ENCODE measurements at places on chromosomes 16 and 17.

DNA sequence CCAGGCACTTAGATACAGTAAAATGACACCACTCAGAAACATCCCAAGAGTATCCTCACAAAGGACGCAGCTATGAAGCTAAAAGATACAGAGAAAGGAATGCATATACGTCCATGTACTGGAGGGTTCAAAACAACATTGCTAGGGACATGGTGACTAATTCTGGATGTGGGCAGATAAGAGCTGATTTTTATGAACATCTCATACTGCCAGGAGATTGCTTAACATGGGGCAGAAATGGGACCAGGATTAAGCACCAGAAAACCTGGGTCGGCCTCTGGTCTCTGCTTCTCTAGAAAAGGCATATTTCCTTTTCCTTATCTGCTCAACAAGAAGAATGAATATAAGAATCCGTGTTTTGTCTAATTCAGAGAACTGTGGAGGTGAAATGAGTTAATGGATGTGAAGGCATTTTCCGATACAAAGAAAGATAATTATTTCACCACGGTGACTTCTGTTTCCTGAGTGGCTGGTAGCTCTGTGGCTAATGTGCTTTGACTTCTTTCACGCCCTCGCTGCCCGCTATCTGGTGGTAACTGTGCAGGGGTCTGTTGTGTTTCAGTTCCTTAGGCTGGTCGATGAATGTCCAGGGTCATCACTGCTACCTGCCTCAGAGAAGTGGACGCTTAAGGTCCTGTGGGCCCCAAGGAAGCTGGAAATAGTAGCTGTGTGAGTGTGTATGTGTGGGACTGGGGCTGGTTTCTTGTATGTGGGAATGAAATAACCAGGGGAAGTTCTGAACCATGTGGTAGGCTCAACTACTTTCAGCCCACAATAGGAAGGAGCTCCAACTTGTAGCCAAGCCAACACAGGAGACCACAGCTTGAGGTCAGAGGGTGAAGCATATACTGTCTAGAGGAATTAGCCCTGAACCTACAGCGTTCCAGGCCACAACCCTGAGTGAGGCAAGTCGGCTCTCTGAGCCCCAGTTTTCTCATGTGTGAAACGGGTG, 15.8 kb upstream of the CCL5 start:
- peak; percentile 47 for DNase-seq

DNA sequence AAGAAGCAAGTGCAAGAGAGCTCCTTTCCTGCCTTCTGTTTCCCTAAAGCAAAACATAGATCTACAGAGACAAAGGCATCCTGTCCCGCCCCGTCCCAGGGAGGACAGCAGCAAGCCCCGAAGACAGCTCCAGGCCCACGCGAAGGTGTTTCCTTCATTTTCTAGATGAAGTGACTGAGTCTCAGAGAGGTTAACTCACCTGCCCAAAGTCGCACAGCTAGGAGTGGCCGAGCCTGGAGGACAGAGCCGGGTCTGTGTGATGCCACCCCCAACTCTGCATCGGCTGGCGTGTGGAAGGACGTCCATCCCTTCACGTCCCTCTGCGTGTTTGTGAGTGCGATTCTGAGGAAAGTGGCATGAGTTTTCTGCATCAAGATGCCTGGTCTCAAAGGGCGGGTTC, 187.2 kb upstream of the CHMP6 start:
- no peak for DNase-seq

- peak; percentile 34 for DNase-seq
Measured at GRCh38 chr17:66373944-66374817, 71.8 kb downstream of the PRKCA start.

DNA sequence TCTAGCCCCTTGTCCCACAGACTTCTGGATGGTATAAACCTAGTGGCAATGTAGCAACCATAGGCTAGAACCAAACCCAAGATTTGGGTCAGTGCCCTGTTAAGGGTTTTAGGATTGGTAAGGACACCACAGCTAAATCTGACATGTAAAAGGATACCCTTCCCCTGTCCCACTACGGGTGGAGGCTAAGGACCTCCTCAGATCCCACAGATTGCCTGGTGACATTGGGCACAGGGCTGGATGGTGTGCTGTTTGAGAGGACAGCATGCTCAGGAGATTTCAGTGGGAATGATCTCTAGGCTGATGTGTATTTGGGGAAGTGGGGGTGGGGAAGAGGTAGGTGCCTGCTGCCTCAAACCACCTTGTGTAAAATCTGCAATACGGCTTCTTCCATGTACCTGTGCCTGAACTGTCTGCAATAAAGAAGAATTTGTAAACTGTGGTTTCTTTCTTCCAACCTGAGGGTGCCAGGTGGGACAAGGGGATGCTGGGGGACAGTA, 671 bp upstream of the EDC4 start:
- no peak for DNase-seq

DNA sequence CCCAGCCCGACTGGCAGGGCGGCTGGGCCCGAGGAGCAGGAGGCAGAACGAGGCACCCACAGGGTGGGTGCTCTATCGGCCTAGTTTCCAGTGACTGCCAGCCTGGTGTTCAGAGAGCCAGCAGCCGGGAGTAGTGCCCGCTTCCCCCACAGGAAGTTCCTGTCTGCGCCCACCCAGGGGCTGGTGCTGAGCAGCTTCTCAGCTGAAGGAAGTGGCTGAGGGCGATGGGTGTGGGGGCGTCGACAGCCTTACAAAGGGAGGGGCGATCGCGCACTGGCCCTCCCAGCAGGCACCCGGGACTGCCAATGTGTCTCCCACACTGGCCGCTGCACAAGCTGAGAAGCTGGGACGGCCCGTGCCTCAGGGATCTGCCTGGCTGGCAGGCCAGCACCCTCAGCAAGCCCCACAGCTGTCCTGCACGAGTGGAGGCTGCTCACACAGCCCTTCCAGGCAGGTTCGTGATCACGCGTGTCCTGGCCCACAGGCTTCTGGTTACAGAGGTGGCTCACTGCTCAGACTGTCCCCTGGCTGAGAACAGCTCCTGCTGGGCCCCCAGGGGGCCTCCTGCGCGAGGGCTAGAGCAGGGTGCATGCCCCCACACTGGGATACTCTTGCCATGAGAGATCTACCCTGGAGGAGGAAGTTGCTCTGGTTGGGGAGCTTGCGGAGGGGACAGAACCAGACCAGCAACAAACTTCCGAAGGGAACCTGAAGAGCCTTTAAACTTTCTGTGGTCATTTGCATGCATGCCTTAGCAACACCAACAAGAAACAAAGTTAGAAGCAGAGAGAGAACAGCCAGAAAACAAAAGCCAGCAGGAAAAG, 2.5 kb downstream of the RNF166 start:
- DNase-seq: peak; percentile 72

- DNase-seq: no peak
Measured at GRCh38 chr17:60327134-60327900, 64.6 kb downstream of the USP32 start.

DNA sequence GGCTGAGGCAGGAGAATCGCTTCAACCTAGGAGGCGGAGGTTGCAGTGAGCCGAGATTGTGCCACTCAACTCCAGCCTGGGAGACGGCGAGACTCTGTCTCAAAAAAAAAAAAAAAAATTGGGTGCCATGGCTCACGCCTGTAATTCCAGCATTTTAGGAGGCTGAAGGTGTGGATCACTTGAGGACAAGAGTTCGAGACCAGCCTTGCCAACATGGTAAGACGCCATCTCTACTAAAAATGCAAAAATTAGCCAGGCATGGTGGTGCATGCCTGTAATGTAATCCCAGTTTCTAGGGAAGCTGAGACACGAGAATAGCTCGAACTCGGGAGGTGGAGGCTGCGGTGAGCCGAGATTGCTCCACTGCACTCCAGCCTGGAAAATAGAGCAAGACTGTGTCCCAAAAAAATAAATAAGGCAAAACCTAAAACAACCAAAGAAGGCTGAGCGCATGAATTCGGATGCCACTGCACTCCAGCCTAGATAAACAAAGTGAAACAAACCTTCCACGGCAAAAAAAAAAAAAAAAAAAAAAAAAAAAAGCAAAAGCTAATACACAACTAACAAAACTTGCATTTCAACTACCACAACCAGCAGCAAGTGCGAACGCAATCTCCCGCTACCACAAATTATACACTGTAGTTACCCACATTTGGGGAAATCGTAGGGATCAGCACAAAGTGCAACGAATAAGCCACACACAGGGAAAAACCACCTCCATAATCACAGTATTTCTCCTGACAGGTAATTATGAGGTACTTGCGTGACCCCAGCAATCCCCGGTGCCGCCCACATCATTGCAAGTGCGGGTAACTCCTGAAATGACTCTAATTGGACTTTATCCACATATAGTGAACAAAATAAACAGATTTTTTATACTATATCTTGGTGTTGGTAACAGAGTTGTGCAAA, 25.6 kb downstream of the TEX14 start:
- DNase-seq: no peak

- DNase-seq: no peak
Measured at GRCh38 chr16:86508947-86509758, 1.2 kb upstream of the FOXF1 start.

DNA sequence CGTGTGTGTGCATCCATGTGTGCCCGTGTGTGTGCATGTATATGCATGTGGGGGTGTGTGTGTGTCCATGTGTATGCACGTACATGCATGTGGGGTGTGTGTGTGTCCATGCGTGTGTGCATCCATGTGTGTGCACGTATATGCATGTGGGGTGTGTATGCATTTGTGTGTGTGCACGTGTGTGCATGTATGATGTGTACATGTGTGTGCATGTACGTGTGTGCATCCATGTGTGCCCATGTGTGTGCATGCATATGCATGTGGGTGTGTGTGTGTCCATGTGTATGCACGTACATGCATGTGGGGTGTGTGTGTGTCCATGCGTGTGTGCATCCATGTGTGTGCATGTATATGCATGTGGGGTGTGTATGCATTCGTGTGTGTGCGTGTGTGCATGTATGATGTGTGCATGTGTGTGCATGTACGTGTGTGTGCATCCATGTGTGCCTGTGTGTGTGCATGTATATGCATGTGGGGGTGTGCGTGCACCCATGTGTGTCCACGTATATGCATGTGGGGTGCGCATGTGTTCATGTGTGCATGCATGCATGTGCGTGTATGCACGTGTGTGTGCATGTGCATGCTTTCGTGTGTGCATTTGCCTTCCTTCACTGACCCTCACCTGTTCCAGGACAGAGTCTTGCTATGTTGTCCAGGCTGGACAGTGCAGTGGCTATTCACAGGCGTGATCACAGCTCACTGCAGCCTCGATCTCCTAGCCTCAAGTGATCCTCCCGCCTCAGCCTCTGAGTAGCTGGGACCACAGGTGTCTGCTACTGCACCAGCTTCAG, 129.6 kb upstream of the TNRC6C start:
- DNase-seq: no peak

DNA sequence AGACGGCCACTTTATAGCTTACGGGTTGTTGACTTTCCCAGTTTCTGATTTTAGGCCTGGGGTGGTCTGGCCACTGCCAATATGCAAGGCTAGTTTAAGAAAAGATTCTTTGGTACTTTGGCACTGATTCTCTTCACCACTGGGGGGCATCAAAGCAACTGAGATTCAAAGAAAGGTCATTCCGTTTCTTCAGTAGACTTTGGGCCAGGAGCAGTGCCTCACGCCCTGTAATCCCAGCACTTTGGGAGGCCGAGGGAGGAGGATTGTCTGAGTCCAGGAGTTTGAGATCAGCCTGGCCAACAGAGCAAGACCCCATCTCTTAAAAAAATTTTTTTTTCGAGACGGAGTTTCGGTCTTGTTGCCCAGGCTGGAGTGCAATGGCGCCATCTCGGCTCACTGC, 53.0 kb downstream of the RPA1 start:
- DNase-seq: peak; percentile 24

DNA sequence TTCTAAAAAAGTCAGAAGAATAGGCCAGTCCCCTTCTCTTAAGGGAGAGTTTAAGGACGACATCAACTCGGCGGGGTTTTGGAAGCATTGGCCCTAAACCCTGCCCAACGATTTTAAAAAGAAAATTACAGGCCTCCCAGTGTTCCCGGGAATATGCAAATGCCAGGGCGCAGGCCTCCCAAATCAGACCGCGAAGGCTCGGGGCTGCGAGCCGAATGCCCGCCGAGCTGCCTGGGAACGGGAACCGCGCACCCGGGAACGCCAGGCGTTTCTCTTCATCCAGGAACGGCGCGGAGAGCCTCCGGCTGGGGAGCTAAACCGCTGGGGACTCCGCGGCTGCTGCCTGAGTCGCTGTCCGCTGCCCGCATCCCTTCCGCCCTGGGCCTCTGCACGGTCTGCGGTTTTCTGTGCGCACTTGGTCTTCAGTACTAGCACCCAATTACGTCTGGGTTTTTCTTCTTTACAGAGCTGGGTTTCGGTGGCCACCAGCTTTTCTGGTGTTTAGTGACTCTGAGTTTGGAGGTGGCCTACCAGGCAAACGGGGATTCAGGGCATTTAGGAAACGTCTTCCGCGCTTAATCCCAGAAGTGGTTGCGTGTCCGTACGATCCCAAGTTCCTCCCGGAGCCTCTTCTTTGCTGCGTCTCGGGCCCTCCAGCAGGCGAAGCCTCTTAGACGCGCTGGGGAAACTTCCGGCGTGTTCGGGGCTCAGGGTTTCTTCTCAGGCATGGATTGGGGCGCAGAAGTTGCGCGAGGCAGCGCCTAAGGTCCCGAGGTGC, 5.7 kb downstream of the IRX5 start:
- DNase-seq: no peak

GRCh38 chr16:51119556-51119955, 31.5 kb downstream of the SALL1 start:
- DNase-seq: no peak

GRCh38 chr17:31452561-31453110, 61.2 kb downstream of the RAB11FIP4 start:
- no peak for DNase-seq

- DNase-seq: no peak
Measured at GRCh38 chr17:44279346-44279665, 11.4 kb upstream of the SLC4A1 start.

GRCh38 chr16:89721546-89722391, 432 bp downstream of the ZNF276 start:
- DNase-seq: peak; percentile 85

DNA sequence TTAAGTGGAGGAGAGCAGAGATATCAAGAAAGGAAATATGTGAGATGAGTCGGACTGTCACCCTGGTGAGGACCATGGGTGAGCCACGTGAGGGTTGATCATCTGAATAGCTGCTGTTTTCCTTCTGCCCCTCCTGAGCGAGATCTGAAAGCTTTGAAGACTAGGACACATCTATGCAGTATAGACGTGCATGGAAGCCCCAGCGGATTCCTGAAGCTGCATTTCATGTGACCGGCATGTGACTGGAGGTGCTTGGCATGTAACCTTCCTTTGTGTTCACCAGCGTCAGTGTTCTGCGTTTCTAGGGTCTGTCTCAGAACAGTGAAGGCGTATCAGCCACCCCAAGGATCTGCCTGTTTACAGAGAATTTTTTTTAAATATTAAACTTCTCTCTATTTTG, 75.1 kb downstream of the MSI2 start:
- DNase-seq: no peak

- DNase-seq: peak; percentile 84
Measured at GRCh38 chr17:38967290-38967738, at the start of gene FBXO47. FBXO47 (minus strand) TSS chr17:38967403; CDS start chr17:38963025, 4,378 bp downstream.

- no peak for DNase-seq
Measured at GRCh38 chr17:67546578-67547527, 169.8 kb downstream of the PITPNC1 start.

GRCh38 chr17:68378268-68379176, 78.8 kb downstream of the WIPI1 start:
- DNase-seq: no peak

DNA sequence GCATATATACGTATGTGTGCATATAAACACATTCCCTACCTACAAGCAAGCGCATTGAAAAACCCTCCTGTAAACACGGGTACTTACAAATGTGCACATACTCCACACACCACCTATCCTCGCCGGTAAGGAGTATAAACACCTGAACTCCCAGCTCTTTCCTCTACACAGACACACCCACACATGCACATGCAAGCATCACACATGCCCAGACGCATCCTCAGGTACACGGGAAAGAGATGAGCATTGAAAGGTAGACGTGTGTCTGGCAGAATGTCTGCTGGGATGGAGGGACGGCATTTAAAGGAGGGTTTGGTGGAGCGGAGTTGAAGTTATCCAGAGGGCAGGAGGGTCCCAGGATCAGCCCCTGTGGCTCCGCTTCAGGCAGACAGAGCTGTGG, 4.7 kb upstream of the SMTNL2 start:
- no peak for DNase-seq
